ENCODE measurements at places on chromosomes 13 and 19. TPM values are rescaled to one million over a fixed set of nuclear protein-coding genes. Genes with fewer than 3 reads are reported as not detected.

DNA sequence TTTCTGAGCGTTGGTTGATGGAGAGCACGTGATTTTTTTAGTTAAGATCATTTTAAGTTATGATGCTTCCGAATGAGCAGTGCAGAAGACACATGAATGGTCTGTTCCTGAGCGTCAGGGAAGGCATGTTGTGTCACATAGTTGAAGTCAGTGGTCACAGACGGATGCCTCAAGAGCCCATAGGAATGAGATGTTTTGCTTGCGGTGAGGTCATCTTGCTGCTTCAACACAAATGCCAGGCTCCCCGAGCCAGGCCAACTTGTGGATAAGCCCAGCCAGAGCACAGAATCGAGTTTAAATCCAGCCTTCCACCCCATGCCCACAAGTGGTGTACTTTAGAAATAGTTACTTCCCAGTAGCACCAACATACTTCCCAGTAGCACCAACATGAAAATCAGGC is 5.4 kb downstream of the UPF3A start:
- no peak for DNase-seq

- DNase-seq = no peak
Observed at GRCh38 chr13:67769987-67770341, 539.8 kb upstream of the PCDH9 start.

- DNase-seq = no peak
Observed at GRCh38 chr19:48844472-48844871, 8.2 kb upstream of the HSD17B14 start.

- no peak for DNase-seq
Observed at GRCh38 chr13:40273253-40274025, 393.0 kb downstream of the FOXO1 start.

KLK14 gene
- total RNA-seq = not detected
